Stimulated activated CD4-positive, alpha-beta T cell treated with anti-CD3 and anti-CD28 coated beads, TNF-alpha, amount 100 ng/mL, for 4 hours (primary cell): ENCODE measurements at places on chromosomes 4 and X.

GRCh38 chr4:33930497-33930896, 2313.8 kb downstream of the ARAP2 start:
- no peak for DNase-seq

- no peak for DNase-seq
These were observed 763 bp downstream of the CASK start for GRCh38 chrX:41922431-41923151.

DNA sequence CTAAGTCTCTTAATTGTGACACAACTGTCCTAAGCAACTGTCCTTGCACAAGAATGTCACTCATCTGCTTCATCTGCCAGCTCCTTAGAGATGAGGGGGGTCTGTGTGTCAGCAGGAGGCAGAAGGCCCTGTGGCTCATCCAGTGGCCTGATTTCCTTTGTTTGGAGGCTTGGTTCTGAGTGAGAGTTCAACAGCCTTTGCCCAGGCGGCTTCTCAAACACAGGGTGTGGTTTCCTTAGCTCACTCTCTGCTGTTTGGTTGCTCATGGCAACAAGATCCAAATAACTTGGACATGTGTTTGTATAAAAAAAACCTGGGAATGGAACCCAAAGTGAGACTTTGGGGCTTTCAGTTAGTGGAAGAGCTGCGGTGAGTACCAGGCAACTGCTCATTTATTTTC, 46.6 kb downstream of the MAP7D3 start:
- no peak for DNase-seq

DNA sequence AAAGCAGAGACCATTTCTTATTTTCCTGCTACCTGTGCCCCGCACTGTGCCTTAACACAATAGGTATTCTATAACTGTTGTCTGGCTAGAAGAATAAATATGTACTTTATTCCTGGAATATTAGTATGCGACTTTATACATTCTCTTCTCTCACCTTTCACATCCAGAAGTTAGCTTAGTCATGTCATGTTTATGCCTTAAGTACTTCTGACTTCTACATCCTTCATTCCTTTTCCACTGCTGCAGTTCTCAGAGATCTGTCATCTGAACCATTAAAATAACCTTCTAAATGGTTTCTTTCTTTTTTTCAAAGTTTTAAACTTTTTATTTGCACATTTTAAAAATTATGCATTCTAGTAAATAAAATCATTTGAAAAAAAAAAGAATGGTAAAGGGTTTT, 34.4 kb downstream of the KIF4A start:
- DNase-seq, result no peak

DNA sequence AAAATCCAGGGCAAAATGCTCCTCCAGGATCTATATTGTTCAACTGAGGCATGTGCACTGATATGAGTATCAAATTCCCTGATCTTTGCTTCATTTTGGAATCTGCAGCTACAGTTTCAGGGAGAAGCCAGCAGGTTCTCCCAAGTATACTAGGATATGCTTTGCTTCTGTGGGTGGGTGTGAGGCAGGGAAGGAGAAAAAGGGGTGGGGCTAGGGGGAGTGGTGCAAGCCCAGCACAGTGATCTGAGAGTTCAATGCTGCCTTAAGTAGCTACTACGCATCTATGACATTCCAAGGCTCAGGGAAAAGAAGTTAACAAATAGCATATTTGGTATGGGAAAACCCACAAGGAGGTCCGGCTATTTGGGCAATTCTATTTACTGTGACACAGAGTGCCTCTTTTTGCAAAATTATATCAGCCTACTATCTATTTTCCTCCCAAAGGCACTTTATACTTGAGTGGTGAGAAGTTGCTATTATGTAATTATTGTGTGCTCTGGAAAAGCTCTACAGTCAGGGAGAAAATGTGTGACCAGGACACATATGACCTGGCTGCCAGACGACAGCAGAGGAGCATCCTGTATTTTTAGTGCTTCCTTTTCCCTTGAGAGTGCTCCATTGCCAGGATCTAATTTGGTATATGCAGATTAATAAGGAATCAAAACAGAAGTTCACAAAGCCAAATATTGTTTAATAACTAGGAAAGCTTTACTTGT, 162.0 kb downstream of the RNF150 start:
- no peak for DNase-seq

DNA sequence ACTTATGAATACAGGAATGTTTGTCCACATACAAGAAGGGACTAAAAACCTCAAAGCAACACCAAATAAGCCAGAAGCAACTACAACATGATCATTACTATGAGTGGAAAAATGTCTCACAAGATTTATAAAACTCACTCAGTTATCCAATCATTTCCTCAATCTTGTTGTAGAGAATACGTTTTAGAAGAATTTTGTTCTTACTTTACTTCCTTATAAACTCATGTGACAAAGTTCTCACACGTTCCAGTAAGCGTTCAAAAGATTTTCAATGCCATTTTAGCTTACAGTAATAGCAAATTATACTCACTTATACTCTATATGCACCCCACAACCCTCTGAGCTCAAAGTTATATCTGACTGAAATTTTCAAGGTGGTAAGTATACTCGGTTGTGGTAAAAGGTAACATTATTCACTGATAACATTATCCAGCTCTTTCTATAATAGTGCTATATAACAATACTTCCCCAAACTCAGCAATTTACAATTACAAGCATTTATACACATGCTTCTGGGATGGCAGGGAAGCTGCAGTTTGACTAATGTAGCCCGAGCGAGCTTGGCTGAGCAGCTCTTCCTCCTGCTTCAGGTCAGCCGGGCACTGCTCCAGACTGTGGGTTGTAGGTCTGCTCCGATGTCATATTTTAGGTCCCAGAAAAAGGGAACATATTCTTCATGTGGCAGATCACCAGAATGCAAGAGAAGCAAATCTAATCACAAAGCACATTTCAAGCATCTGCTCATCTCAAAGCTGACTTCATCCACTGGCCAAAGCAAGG, 226.3 kb downstream of the RCHY1 start:
- no peak for DNase-seq

DNA sequence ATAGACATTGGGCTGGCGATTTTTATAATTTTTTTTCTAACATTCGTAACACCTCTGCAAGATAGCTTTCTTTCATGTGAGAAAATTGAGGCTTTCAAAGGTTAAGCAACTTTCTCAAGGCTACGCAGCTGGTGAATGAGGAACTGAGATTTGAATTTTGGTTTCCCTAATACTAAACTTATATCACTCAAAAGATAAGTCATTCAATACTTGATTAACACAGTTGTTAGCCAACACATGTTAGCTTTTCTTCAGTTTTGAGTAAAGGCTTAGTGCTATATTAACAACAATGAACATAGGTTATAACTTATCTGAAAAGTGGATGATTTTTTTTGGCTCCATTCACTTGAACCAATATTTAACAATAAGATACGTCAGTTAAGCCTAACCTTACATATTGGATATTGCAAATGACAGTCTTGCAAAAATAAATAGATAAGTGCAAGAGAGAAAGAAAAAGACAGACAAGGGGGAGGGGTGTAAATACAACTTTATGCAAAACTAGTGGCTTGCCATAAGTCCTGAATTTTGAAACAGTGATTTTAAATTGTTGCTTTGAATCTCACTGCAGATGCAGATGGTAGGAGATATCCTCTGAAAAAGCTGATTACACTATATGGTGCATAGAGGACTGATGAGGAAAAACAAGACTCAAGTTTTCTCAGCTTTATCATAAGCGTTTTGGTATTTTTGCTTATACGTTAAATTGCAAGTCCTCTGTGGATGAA, 11.1 kb upstream of the GPM6A start:
- no peak for DNase-seq
